ENCODE measurements at places on chromosomes 16 and 17. TPM values are rescaled to one million over a fixed set of nuclear protein-coding genes. Genes with fewer than 3 reads are reported as not detected.

Gene MT3
- 10.5 TPM for total RNA-seq

Gene SLC6A4
- not detected for total RNA-seq

DNA sequence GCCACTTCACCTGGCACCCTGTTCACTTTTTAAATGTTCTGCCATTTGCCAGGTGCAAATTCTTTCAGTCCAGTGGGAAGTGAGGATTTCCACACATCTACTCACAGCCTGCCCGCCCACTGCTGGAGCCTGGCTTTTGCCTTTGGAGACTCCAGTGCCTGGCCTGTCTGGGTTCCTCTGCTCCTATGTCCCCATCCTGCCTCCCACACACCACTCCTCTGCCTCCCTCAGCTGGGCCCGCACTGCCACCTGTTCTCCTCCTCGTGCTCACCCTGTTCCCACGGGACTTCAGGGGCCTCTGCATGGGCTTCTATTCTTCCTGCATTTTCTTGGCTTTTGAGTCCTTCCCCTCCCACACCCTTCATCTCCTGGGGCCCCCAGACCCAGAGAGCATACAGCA lies 7.9 kb upstream of the NDRG4 start:
- no peaks in the 10 kb centered on the region for H3K4me1 ChIP-seq
- no peak overlapping the region for H3K27ac ChIP-seq
- no peaks in the 10 kb centered on the region for H3K27me3 ChIP-seq

GRCh38 chr16:1335996-1336395 lies 2.6 kb downstream of the BAIAP3 start:
- H3K36me3 ChIP-seq = no peaks in the 10 kb centered on the region
- no peaks in the 10 kb centered on the region for H3K4me1 ChIP-seq
- no peak overlapping the region for H3K4me3 ChIP-seq
- DNase-seq = no peak
- peaks cover 30% of the 10 kb centered on the region for H3K27me3 ChIP-seq

Gene SDR42E1
- not detected for total RNA-seq

- peaks cover 4% of the 10 kb centered on the region for H3K4me1 ChIP-seq
- peaks cover 7% of the 10 kb centered on the region for H3K27me3 ChIP-seq
- H3K36me3 ChIP-seq = no peaks in the 10 kb centered on the region
- H3K27ac ChIP-seq = no peak overlapping the region
These were observed 30.9 kb downstream of the HOXB1 start for GRCh38 chr17:48499735-48500434.

GRCh38 chr16:47463771-47464624 lies 2.9 kb downstream of the PHKB start:
- peaks cover 73% of the 10 kb centered on the region for H3K4me1 ChIP-seq
- no peaks in the 10 kb centered on the region for H3K36me3 ChIP-seq
- peak overlapping the region; percentile 88 for H3K4me3 ChIP-seq

Gene LGALS9C
- total RNA-seq = not detected

GRCh38 chr16:20507280-20507679 lies 56.0 kb downstream of the ACSM2A start:
- no peaks in the 10 kb centered on the region for H3K4me1 ChIP-seq
- H3K27ac ChIP-seq = no peak overlapping the region

DNA sequence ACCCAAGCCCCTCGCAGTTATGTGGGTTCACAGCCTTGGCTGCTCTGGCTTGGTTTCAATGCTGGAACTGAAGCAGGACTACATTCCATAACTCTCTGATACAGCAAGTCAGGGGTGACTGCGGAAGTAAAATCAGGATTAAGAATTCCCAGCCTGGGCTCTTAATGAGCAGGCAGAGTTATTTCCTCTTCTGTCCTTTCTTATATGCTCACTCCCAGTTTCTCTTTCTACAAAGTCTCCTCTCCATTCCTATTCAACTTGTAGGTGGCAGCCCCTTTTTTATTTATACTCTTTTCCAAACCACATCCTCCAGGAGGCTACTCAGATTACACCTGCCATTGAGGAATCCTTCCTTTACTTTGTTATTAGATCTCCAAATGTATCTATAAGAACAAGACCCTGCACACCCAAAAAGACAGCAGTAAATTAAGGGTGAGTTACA lies 40.3 kb downstream of the HOXB1 start:
- no peaks in the 10 kb centered on the region for H3K36me3 ChIP-seq
- H3K4me3 ChIP-seq = no peak overlapping the region
- H3K4me1 ChIP-seq = peaks cover 6% of the 10 kb centered on the region
- H3K27me3 ChIP-seq = peaks cover 14% of the 10 kb centered on the region

DNA sequence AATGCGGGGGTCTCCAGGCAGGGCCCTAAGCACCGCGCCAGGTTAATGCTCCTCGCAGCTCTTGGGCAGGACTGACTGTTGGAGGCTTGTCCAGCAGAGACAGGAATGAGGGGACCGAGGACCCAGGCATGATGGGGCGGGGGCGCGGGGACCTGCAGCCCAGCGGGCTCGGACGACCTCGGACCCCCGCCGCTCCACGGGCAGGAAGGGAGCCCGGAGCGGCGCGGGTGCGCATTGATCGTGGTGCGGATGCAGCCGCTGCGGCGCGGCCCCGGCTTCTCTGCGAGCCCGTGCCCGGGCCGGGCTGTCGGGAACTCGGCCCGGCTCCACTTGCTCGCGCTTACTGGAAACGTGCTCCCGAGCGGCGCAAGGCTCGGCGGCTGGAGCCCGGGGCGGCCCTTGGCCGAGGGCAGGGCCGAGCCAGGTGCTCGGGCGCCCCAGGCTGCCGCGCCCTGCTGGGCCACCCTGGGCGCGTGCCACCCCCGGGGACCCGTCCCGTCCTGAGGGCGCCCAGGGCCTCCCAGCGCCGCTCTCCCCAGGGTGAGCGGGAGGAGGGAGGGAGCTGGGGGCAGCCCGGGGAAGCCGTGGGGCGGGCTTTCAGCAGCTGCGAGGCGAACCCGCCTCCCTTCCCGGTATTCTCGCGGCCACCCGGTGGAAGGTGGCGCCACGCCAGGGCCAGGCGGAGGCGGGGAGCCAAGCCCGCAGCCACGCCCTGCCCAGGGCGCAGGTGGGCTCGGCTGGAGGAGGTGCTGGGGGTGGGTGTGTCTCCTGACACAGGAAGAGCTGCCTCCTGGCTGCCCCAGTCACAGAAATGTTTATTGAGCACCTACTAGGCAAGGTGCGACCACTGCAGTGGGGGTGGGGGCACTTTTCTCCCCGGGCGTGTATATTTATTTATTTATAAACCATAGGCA lies 45.9 kb downstream of the SOCS3 start:
- peak; percentile 78 for DNase-seq
- peaks cover 11% of the 10 kb centered on the region for H3K4me1 ChIP-seq
- no peaks in the 10 kb centered on the region for H3K27me3 ChIP-seq

Gene GNG13
- total RNA-seq = not detected

DNA sequence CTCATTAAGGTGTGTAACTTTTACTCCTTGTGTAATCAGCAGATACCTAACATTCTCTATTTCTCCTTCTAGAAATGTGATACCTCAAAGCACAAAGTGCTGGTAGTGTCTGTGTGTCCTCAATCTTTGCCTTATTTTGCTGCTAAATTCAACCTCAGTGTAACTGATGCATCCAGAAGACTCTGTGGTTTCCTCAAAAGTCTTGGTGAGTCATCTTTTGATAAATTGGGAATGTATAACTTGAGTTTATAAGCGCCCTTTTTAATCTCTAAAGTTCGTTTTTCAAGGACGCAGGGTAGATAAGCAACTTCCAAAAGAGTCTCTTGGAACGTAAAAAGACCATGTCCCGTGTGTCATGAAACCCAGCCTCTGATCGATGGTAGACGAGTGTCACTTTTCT lies 10.2 kb downstream of the NARF start:
- DNase-seq = no peak
- no peaks in the 10 kb centered on the region for H3K27me3 ChIP-seq
- no peak overlapping the region for H3K4me3 ChIP-seq
- no peak overlapping the region for H3K27ac ChIP-seq
- peaks cover 97% of the 10 kb centered on the region for H3K36me3 ChIP-seq

- no peaks in the 10 kb centered on the region for H3K27me3 ChIP-seq
- H3K4me1 ChIP-seq = no peaks in the 10 kb centered on the region
- DNase-seq = no peak
- H3K27ac ChIP-seq = no peak overlapping the region
- no peak overlapping the region for H3K4me3 ChIP-seq
- H3K36me3 ChIP-seq = peaks cover 55% of the 10 kb centered on the region
These were observed 38.5 kb downstream of the POLR3E start for GRCh38 chr16:22335668-22336246.

DNA sequence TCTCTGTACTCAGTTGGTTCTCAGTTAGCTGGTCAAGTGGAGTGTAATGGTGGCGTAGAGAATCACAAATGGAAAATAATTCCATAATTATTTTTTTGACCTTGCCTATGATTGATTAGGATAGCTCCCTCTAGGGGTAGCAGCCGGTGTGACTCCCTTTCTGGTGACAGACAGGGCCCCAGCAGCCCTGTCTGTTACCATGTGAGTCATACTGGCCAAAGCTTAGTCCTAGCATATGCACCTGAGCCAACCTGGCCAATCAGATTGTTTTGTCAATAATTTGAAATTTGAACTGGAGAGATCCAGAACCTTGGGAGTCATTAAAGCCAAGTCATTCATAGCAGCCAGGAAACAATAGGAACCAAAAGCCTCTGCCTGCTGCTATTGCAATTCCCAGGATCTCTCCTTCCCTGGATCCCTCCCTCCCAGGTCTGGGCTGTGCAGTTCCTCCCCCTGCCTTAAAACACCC lies 5.6 kb downstream of the PNPO start:
- peak overlapping the region; percentile 71 for H3K27ac ChIP-seq
- H3K27me3 ChIP-seq = no peaks in the 10 kb centered on the region
- peaks cover 32% of the 10 kb centered on the region for H3K4me1 ChIP-seq

Gene ZNF629
- 15.9 TPM for total RNA-seq

Gene RNF222
- total RNA-seq = not detected

DNA sequence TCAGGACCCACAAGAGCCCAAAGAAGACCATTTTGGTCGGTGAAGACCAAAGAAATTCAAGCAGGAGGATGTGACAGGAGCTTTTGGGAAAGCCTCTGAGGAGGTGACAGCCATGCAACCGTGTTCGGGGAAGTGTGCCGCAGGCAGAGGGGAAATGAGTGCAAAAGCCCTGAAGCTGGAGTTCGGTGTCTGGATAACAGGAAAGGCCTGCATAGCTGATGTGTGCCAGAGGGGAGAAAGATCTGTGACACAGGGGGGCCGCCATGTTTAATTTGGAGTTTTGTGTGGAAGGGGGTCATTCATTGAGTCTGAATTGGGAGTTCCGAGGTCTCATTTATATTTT lies 870 bp upstream of the ZC3H7A start:
- no peaks in the 10 kb centered on the region for H3K36me3 ChIP-seq
- H3K4me1 ChIP-seq = peaks cover 47% of the 10 kb centered on the region
- no peaks in the 10 kb centered on the region for H3K27me3 ChIP-seq
- no peak for DNase-seq
- peak overlapping the region; percentile 98 for H3K27ac ChIP-seq

Gene WSCD1
- 17.5 TPM for total RNA-seq

Gene CFAP119
- total RNA-seq = 0.69 TPM

- DNase-seq = no peak
- no peaks in the 10 kb centered on the region for H3K36me3 ChIP-seq
- peaks cover 6% of the 10 kb centered on the region for H3K4me1 ChIP-seq
- peaks cover 57% of the 10 kb centered on the region for H3K27me3 ChIP-seq
- no peak overlapping the region for H3K4me3 ChIP-seq
These were observed 2.9 kb downstream of the IRF8 start for GRCh38 chr16:85901773-85902365.

DNA sequence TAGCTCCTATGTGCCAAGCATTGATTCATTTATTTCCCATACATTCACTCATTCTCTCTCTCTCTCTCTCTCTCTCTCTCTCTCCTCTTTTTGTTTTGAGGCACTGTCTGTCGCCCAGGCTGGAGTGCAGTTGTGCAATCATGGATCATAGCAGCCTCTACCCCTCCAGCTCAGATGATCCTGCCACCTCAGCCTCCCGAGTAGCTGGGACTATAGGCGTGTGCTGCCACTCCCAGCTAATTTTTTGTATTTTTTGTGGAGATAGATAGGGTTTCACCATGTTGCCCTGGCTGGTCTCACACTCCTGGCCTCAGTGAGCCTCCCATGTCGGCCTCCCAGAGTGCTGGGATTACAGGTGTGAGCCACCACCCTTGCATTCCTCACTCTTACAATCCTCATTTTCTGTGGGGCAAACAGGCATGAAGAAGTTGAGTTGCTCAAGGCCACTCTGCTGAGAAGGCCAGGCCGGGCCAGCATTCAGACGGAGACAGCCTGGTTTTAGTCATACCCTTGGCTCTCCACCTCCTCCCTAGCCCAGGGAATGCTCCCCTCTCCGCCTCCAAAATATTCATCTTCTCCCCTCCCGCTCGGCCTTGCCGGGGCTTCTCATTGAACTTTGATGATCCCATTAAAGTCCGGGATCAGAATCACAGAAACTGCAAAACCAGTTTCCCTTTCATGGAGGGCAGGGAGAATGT lies 765 bp upstream of the PRM2 start:
- H3K4me1 ChIP-seq = no peaks in the 10 kb centered on the region
- no peak for DNase-seq
- no peaks in the 10 kb centered on the region for H3K36me3 ChIP-seq

Gene CD300LB
- 0.15 TPM for total RNA-seq

- H3K27ac ChIP-seq = peak overlapping the region; percentile 82
- peaks cover 24% of the 10 kb centered on the region for H3K4me1 ChIP-seq
- DNase-seq = peak; percentile 83
- H3K36me3 ChIP-seq = peaks cover 7% of the 10 kb centered on the region
- peak overlapping the region; percentile 71 for H3K4me3 ChIP-seq
These were observed 568 bp upstream of the TNK1 start for GRCh38 chr17:7380321-7380720.

GRCh38 chr17:64038331-64039105 lies 18.1 kb upstream of the ICAM2 start:
- H3K36me3 ChIP-seq = no peaks in the 10 kb centered on the region
- no peak overlapping the region for H3K27ac ChIP-seq
- DNase-seq = no peak
- no peaks in the 10 kb centered on the region for H3K4me1 ChIP-seq

DNA sequence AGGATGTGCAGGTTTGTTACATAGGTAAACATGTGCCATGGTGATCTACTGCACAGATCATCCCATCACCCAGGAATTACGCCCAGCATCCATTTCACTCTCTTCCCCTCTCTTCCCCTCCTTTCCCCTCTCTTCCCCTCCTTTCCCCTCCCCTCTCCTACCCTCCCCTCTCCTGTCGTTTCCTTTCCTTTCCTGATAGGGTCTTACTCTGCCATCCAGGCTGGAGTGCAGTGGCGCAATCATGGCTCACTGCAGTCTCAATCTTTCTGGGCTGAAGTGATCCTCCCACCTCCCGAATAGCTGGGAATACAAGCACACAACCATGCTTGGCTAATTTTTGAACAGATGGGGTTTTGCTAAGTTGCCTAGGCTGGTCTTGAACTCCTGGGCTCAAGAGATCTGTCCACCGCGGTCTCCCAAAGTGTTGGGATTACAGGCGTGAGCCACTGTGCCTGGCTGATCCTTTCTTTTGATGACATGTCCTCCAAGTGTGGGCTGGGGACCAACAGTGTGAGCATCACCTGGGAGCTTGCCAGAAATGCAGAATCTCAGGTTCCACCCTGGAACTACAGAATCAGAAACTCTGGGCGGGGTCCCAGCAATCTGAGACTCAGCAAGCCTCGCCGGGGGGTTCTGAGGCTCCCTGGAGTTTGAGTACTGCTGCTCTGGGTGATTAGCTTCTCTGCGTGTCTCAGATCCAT lies 10.8 kb downstream of the ATP2C2 start:
- no peaks in the 10 kb centered on the region for H3K4me1 ChIP-seq
- H3K27me3 ChIP-seq = peaks cover under 1% of the 10 kb centered on the region
- H3K4me3 ChIP-seq = no peak overlapping the region
- H3K36me3 ChIP-seq = no peaks in the 10 kb centered on the region

Gene SDR42E2
- not detected for total RNA-seq

Gene KRTAP9-2
- total RNA-seq = not detected

Gene TBC1D3E
- not detected for total RNA-seq

Gene SCARF1
- 5.2 TPM for total RNA-seq

GRCh38 chr17:77233635-77234334 lies 93.0 kb downstream of the SEC14L1 start:
- H3K27ac ChIP-seq = peak overlapping the region; percentile 24
- no peak overlapping the region for H3K4me3 ChIP-seq

- H3K27me3 ChIP-seq = no peaks in the 10 kb centered on the region
- H3K36me3 ChIP-seq = no peaks in the 10 kb centered on the region
- H3K4me1 ChIP-seq = peaks cover 65% of the 10 kb centered on the region
- peak overlapping the region; percentile 51 for H3K4me3 ChIP-seq
- DNase-seq = no peak
These were observed 23.6 kb downstream of the BAHCC1 start for GRCh38 chr17:81418710-81419318.

Data from psoas muscle (tissue), 8 donors.